ENCODE measurements at places on chromosomes 6 and 20.

GRCh38 chr6:160027931-160028330 is 59.0 kb downstream of the IGF2R start:
- no peak for DNase-seq

DNA sequence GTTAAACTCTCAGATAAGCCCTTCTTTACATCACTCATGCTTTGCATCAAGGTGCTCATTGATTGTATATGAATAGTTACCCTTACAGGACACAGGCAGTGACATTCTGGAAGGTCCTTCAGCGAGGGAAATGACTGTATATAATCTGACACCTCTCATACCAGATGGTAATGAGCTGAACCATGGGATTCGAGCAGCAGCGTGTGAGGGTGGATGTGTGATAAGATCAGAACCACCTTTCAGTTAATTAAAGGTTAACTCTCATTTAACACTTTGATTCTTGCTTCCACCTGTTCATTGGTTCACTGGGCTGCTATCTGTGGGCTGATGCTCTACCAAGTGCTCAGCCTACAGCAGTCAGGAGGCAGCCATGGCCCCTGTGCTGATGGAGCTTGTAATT is 24.2 kb downstream of the NEDD9 start:
- no peak for DNase-seq

DNA sequence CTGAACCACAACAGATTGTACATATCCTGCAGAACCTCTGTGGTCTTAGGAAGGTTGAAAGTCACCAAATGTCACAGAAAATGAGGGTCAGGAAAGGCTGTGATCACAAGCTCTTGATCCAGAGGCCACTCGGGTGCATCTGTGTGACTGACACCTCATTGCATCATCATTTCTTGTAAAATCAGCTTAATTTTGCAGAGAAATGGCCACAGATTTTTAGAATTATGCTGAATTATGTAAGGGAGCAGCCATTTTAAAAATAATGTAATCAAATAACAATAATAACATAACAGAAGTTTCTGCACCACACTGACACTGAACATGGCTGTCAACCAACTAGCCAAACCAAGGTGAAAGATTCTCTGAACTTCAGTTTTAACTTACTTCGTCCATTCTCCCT is 32.5 kb upstream of the PRND start:
- DNase-seq: no peak

- no peak for DNase-seq
Measured at GRCh38 chr6:18389479-18389878, 2.3 kb downstream of the RNF144B start.

GRCh38 chr6:112193117-112193516 is 61.2 kb downstream of the LAMA4 start:
- no peak for DNase-seq

DNA sequence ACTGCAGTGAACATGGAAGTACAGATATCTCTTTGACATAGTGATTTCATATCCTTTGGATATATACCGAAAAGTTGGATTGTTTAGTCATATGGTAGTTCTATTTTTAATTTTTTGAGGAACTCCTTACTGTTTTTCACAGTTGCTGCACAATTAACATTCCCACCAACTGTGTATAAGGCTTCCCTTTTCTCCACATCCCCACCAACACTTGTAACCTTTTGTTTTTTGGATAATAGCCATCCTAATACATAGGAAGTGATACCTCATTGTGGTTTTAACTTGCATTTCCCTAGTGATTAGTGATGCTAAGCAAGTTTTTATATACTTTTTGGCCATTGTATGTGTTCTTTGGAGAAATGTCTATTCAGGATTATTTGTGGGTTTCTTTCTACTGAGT is 45.1 kb upstream of the TENT5A start:
- no peak for DNase-seq

- DNase-seq: no peak
Measured at GRCh38 chr6:64128301-64129024, 492.9 kb downstream of the PHF3 start.

DNA sequence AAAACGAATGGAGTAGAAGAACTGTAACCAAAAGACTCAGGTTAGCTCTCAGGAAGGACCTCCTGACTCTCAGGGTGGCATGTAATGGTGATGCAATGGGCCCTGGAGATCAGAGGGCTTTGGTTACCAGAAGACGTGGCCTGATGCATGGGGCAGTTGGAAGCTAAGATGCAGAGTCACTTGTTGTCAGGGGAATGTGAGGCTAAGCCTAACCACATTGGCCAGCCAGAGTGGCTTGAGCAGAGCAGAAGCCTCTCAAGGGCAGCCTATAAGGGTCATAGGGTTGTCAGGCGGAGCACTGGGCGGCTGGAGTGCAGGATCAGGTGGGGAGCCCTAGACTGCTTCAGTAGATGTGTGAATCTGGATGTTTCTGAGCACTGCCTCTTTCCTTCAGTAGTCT is 5.9 kb downstream of the CNBD2 start:
- DNase-seq: no peak

- DNase-seq: peak; percentile 81
Measured at GRCh38 chr20:41408156-41408794, 41.7 kb upstream of the EMILIN3 start.

DNA sequence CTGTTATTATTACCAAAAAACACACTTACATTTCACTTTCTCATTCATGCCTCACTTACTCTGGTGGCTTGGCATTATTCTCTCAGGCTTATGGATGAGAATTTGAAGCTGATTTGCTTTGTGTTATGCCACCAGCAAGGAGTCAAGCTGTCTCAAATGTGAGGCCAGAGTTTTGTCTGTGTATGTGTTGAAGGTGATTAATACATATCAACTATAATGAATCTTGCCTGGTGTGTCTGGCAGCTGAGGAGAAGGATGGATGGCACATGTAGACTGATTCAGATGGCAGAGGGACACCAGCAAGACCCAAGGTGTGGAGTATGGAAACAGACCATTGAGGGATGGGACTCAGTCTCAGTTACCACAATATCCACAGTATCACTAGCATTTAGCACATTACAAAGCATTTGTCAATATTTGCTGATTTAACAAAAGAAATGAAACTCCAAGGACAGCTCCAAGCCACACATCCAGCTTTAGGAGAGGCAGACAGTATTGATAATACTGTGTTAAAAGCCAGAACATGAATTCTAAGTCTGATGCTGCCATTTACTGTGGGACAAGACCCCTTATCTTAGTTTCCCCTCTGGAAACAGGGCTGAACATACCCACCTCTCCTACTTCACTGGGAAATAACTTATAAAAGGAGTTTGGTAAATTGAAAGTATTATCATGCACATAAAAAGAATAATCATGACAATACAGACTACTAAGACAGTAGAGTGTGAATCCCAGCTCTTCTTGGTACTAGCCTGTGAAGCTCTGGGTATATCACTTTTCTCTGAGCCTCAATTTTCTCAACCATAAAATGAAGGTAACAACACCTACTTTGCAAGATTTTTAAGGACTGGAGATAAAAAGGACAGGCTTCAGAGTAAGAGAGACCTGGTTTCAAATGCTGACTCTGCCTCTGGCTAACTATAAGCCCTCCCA is 11.2 kb downstream of the BCL2L1 start:
- DNase-seq: no peak

- no peak for DNase-seq
Measured at GRCh38 chr6:97645757-97646156, 362.7 kb upstream of the MMS22L start.

All from GF-D8 (cell line).